ENCODE measurements at places on chromosomes 5 and 9. TPM values are rescaled to one million over a fixed set of nuclear protein-coding genes. Genes with fewer than 3 reads are reported as not detected.

Gene LTC4S
- total RNA-seq: 0.39 TPM

- DNase-seq: peak; percentile 29
These were observed 211.3 kb upstream of the IRX4 start for GRCh38 chr5:2093859-2094615.

GRCh38 chr5:150181766-150182545 lies 7.9 kb upstream of the SLC6A7 start:
- no peak for DNase-seq

GRCh38 chr9:3700772-3701171 lies 175.0 kb upstream of the RFX3 start:
- DNase-seq: no peak

GRCh38 chr9:4886698-4887097 lies 94.0 kb downstream of the RCL1 start:
- DNase-seq: no peak

Gene P4HA2
- 29.8 TPM for total RNA-seq

Gene NRARP
- total RNA-seq: 36.6 TPM

DNA sequence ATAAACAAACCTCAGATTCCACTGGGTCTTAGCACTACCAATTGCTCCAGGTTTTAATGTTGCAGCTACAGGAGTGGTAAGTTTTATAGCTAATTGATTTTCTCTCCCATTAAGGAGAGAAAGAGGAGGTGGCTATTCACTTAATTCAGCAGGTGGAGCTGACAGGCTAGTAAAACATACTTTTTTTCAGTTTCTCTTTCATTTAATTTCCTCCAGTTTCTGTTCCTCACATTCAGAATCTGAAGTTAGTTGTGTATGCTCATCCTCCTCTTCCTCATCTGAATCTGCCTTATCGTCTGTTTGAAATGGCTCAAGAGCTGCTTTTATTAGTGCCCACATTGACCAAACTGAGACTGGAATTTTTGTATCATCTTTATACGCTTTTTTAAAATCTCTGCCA lies 98.0 kb downstream of the PLPPR1 start:
- DNase-seq: no peak

- no peak for DNase-seq
These were observed 206.6 kb downstream of the DEPDC1B start for GRCh38 chr5:60493372-60493771.

- DNase-seq: peak; percentile 90
These were observed 105.6 kb downstream of the VCAN start for GRCh38 chr5:83577036-83577636.

Gene SEMA4D
- 4.9 TPM for total RNA-seq

DNA sequence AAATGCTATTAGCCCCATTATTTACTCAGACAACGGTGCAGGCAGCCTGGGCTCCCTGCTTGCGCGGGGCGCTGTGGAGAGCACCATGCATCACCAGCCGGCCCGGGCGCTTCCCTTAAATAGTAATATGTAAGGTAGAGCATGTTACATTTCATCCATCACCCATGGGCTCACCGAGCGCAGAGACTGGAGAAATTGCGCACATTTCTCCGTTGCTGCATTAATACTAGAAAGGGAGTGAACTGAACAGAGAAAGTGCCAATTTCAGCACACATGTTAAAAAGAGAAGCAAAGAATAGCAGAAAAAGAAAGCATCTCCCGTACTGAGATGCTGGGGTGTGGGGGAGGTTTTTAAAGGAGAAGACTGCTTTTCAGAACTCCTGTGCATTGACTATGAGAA lies 400.3 kb downstream of the ZSWIM6 start:
- no peak for DNase-seq

GRCh38 chr5:93649234-93649900 lies 66.3 kb downstream of the NR2F1 start:
- DNase-seq: no peak

DNA sequence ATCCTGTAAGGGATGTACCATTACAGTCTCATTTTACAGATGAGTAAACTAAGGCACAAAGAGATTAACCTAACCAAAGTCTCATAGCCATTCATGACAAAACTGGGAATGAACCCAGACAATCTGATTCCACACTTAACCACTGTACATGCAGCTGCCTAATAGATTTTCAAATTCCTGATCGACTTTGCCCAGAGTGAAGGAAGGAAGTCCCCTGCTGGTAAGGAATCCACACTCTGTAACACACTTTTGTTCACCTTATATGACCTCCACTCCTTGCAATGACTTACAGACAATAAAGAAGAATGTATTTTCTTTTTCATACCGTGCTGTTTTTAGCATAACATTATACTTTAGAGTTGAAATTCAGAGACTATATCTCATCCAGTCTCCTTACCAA lies 31.3 kb upstream of the PLPP6 start:
- DNase-seq: no peak

DNA sequence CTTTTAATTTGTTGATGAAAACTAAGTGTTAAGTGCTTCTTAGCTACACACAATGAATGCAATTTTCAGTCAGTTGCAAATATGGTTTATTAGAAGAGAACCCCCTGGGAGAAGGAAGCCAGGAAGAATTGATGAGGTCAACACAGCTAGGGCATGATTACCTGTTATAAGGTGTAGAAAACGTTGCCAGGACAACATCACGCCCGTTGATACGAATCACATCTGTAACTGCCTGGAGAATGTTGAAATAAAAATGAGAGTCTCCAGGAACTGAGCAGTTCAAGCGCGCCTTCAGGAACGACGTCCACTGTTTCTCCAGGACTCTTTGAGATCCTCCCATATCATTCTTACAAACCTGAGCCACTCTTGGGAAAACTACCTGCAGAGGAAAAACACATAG lies 88.0 kb downstream of the SEMA6A start:
- no peak for DNase-seq

Gene CORO2A
- total RNA-seq: 0.51 TPM

Gene OR1Q1
- not detected for total RNA-seq

GRCh38 chr9:79977074-79977435 lies 405.3 kb downstream of the TLE4 start:
- DNase-seq: no peak

DNA sequence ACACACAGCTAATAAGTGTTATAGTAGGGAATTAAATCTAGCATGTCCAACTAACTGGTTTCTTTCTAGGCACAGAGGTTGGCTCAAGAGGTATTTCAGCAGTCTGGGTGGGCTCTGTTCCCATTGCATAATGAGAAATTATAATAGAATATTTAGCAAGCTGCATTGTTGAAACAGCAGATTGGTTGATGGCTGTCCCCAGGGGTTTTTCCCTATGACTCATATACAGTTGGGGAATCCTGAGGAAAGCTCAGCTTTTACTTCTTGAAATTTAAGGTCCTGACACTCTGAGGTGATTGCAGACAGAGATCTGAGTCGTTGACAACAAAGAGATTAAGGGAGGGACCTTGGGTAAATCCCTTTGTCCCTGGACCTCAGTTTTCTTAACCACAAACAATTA lies 38.3 kb upstream of the TNFSF8 start:
- DNase-seq: no peak

DNA sequence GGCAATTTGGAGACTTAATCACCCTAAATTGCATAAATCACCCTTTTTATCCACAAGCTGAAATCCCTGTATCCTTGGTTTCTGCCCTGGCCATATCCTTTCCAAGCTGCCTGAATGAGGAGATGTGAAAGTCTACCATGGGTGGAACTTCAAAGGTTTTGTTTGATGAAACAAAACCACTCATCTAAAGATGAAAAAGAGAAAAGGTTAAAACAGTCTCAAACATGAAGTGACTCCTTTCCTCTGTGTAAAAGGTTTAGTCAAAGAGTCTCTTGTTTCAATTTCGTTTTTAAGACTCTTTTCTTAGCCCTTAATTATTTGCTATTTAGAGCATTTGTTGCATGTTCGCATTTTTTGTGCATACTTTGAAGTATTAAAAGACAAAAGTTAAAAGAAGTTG lies 11.2 kb downstream of the SLC45A2 start:
- no peak for DNase-seq

- DNase-seq: no peak
These were observed 19.5 kb downstream of the CARD6 start for GRCh38 chr5:40860711-40861110.
